ENCODE measurements at places on chromosomes 11 and 22.

GRCh38 chr22:32836280-32837123, 35.0 kb downstream of the TIMP3 start:
- no peak for DNase-seq

DNA sequence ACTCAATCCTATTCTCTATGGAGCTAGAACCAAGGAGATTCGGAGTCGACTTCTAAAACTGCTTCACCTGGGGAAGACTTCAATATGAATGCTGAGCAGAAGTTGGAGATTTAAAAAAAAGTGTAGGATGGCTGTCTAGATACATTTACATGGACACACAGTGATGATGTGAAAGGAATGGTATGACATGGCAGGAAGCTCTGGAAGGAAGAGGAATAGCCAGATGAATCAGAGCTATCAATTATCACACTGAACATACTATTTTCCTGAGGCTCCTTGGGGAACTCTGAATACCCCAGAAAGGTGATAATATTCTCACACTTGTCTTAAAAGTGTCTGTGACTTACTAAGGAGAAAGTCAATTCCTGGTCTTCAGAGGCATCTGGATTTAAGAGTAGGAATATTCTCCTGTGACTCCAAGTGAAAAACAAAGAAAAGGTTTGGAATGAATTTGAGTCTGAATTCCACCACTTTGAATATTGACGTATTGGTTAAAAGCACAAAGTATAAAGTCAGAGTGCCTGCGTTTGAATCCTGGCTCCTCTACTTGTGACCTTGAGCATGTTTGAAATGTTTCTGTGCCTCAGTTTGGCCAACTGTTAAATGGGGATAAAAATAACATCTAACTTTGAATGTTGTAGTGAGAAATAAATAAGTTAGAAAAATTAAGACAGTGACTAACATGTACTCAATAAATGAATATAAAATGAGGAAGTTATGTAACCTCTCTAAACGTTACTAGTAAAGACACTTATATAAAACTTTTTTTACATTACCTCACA, 1.3 kb downstream of the OR52D1 start:
- no peak for DNase-seq

DNA sequence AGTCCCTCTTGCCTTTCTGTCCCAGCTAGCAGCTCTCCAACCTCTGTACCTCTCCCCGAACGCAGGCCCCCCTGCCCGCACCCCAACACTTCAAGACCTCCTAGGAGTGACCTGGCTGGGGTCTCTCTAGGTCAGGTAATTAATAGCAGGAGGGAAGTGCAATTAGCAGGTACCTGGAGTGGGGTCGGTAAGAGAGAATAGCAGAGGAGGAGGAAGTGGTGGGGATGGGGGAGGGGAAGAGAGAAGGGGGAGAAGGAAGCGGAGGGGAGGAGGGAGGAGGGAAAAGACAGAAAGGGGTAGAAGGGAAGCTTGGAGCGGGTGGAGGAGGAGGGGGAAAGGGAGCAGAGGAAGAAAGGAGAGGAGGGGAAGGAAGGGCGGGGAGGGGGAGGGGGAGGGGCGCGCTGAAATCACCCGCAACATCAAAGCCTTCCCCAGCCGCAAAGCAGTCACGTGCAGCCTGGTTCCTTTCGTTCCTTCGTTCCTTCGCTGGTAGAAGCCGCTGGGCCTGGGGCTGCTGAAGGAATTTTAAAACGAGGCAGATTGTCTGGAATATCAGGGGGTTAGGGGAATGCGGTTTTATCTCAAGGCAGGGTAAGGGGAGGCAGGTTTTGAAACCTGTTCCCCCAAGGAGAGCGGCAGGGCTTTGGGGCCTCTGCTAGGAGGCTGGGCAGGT, 29.3 kb upstream of the TCF20 start:
- no peak for DNase-seq

DNA sequence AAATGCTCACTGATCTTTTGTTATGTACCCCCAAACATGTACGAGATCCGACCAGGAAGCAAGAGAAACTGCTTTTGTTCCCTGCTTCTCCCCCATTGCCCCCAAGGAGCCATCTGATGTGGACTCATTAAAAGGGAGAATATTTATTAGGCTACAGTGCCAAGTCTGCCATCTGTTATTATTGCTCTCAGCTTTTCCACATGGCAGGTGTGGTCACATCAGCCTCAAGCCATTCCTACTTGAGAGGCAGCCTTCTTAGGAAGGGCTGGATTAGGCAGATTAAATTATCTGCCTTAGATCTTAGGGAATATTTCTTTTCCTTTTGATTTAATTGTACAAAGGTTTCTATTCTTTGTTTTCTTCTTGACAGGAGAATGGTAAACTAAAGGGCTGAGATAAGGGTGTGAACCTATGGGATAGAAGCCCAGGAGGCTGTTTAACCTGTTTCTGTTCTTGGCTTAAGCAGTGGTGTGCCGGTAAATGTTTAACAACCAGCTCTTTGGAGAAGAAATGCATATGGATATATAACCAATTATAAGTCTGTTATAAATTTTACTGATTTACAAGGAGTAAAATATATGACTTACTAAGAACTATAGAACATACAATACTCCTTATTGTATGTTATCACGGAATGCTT, 88.8 kb downstream of the PDHX start:
- DNase-seq = no peak

GRCh38 chr11:68077617-68078582, 39.1 kb downstream of the TCIRG1 start:
- DNase-seq = no peak

Data from stimulated activated CD8-positive, alpha-beta memory T cell treated with anti-CD3 and anti-CD28 coated beads, Interleukin-4, amount 100 ng/mL, for 1 hour (primary cell).